Mesothelial cell of epicardium (in vitro differentiated cells): ENCODE measurements at places on chromosomes 6 and 20.
A peak's percentile ranks its signal among the peaks of the same experiment; 100 is the strongest.

DNA sequence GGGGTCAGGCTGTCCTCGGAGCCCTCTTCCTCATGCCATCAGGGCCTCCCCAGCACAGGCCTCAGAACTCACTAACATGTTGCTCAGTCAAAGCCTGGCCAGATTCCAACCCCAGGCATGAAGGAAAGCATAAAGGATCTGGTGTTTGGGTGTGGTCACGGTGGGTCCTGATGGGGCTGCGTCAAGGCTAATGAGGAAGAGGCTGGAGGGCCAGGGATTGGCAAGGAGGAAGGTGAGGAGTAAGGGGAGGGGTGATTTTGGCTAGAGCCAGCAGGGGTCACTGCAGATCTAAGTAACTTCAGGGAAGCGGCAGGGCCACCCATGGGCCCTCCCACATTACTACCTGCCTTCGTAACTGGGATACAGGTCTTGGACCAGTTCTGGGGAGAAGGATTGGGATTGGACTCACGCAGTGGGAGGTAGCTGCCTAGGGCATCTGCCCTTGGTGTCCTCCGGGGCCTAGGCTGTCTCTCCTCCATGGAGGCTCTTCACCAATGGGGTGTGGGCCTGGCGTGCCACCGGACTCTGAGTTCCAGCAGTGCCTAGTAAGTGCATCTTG lies 36.2 kb upstream of the MRPS18A start:
- DNase-seq: peak; percentile 73

DNA sequence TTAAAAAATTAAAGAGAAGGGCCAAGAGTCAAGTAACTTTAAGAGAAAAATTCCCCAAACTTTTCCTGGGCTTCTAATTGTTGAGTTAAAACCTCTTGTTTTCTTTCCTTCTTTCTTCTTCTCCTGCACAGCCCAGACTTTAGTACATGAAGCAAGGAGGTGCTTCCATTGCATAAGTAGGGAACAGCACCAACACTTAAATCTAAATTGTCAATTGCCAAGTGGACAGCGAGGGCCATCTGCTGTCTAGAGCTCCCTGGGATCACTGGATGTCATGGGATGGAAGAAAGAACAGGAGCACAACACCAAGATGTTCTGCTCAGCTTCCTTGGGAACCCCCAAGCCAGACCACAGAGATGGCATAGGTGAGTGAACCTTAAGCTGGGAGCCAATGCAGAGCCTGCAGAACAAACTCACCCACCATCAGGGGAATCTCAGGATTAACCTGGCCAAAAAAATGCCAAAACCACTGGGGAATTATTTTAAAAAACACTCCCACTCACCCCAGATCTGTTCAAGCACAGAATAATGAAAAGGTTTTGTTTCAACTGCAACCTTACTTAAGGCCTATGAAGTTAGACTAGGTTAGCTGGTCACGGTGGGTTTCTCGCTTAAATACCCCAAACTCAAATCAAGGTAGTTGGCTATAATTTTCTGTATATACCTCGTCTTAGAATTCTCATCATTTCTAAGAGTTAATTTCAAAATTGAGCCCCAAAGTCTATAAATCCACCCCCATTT lies 67.8 kb downstream of the TNFRSF21 start:
- no peak for DNase-seq

GRCh38 chr20:44145131-44145775 lies 41.7 kb downstream of the JPH2 start:
- DNase-seq: no peak

DNA sequence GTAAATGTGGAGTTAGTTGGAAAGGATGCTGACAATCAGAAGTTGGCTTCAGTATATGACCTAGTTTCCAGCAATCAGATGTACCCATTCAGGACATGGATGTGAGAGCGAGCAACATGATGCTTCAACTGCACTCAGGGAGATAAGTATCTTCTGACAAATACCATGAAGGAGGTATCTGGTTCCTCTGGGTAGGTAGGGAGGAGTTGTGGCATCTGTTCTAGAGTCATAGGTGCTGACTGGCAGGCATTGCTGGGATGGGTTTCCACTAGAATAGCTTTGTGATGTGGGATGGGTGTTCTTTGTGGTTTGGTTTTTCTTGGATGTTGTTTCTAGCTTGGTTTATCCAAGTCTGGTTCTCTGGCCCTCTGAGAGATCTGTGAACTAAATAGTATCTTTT lies 3.9 kb upstream of the REV3L start:
- no peak for DNase-seq

DNA sequence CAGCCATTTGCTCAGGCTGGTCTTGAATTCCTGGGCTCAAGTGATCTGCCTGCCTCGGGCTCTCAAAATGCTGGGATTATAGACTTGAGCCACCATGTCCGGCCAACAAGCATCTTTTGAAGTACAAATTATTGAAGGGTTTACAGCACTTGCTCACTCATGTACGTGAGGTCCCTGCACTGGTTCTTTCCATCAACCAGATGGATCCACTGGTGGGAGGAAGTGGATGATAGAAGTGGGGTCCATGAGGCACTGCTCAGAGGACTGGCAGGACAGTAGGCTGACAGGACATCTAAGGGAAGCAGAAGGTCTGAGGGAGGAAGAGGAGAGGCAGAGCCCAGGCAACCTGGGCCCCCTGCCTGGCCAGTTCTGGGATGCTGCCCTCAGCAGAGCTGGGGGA lies 109.2 kb upstream of the NXT1 start:
- no peak for DNase-seq

DNA sequence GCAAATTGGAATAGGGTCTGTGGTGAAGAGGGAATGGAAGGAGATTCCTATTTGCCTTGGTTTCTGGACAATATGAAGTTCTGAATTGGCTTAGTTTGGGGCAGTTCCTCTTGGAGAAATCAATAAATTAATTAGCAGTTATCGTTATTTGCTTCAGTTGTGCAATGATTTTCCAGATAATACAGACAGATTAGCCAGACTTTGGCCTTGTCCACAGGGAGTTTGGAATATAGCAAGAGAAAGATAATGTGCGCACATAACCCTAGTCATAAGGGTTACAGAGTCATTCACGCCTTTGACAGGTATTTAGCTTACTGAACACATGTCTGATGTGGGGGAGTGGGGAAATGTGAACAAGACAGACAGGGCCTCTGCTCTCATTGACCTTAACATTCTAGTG lies 1.3 kb downstream of the ATRN start:
- no peak for DNase-seq

- DNase-seq: no peak
These were observed 143.9 kb upstream of the ARID1B start for GRCh38 chr6:156633291-156633690.
